ENCODE measurements at places on chromosomes 4 and X.

GRCh38 chrX:129769467-129770154 is 10.1 kb upstream of the SASH3 start:
- DNase-seq: peak; percentile 70

DNA sequence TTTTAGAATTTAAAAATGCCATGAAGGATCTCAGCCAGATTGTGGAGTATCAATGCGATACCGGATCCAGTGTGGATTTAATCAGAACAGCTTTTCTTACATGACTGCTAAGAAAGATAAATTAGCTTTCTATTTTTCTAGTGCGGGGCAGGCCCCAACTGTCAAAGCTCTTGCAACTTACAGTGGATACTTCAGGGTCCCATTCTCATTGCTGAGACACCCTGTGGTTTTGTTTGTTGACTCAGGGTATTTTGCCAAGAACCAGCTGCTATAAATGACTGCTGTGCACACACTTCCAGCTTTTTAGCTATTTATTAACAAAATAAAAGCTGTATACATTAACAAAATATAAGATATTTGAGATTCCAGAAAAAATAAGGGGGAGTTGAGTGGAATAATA is 166.4 kb downstream of the DCLK2 start:
- no peak for DNase-seq

- no peak for DNase-seq
Measured at GRCh38 chr4:156838761-156839160, 132.8 kb downstream of the PDGFC start.

DNA sequence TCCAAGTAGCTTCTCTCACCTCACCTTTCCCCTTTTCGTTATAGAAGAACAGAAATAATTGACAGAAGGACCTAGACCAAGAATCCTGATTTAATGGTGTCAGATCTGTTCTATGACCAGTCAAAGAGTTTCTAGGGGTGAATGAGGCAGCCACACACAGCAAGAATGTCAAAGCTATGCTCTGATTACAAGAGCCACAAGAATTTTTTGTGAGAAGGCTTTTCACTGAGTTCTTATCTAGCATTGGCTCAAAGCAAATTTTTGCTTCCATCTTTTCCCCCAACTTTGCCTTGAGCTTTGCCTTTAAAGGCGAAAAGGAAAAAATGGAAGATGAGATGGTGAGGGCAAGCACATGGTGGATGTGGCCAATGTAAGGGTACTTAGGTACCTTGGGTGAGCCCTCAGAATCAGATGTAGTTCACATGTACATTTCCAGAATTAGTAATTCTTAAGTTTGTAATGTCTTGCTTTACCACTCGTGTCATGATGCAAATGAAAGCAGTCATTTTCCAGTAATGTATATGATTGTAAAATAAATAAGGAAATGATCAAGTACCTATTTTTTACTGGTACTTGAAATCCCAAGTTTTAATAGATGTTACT is 23.5 kb downstream of the FMR1 start:
- DNase-seq: no peak

DNA sequence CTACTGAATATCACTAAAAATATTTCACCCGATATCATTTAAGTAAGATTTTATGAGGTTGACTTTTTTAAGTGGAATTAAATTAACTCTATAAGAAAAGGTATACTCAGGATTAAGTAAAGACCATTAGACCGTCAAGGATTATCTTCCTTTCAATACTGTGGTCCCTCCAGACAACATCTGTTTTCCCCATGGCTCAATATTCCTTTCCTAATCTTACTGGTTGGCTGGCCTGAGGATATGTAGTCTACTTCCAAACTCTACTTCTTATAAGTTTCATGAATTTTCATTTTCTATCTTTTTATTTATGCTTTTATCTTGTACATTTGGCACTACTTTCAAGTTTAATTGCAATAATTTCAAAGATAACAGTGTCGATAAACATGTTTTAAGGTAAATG is 725.4 kb downstream of the PCDH7 start:
- DNase-seq: no peak

GRCh38 chr4:168833881-168834280 is 176.2 kb downstream of the CBR4 start:
- no peak for DNase-seq

DNA sequence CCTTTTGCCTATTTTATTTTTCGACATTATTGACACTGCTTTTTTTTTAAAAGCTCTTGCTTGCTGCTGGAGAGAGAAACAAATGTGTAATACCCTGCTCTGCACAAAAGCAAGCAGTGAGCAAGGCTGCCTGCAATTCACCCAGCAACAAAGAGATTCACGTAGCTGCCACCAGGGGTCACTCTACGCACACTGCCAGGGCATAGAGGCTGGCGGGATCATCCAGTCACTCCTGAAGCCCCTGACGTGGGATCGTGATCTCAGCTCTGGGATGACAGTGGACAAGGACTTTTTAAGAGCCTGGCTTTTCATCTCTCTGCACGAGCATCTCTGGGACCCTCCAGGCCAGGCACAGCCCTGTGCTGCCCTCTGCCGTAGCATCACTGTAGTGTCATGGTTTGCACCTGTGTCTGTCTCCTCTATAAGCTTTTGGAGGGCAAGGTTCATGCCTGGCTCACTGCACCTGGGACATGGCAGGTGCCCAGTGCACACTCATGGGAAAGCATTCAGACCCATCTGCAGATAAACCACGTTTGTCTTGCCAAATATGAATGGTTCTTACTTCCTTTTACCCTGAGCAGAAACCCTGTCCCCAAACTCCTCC is 19.8 kb downstream of the C4orf50 start:
- no peak for DNase-seq

- no peak for DNase-seq
Measured at GRCh38 chr4:85995361-85995760, 364.5 kb downstream of the MAPK10 start.

DNA sequence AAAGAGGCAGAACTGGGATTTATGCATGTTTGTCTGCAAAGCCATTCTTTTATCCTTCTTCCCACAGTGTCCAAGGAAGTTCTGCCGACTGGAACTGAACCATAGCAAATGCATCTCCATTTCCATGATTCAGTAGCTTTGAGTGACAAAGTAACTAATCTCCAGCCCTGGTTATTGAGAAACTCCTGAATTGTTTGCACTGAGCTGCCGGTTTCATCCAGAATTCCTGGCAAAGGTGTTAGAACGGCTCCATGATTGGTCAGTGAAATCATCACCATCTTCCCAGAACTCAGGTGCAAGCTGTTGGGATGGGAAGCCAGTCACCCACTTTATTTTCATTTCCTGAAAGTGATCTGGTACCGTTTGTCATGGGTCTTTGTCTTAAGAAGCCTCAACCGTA is 47.0 kb upstream of the SLC34A2 start:
- no peak for DNase-seq

GRCh38 chrX:132776486-132777210 is 181.8 kb downstream of the HS6ST2 start:
- no peak for DNase-seq

GRCh38 chrX:13029887-13030771 is 14.3 kb downstream of the FAM9C start:
- DNase-seq: no peak

DNA sequence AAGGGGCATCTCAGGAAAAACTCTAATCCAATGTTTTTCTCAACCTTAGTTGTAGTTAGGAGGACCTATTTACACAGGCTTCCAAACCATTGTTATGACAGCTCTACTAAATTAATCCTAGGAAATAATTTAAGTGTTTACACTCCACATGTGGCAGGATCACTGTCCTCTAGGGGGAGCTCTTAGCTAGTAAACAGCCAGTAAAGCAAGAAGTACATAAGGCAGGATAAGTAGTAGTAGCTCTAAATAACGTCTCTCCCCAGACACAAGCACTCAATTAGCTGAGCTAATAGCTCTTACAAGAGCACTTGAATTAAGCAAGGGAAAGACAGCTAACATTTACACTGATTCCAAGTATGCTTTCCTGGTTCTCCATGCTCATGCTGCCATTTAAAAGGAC is 37.3 kb downstream of the NUDT11 start:
- DNase-seq: peak; percentile 12

GRCh38 chrX:274904-275475 is 6.2 kb upstream of the PLCXD1 start:
- no peak for DNase-seq

- DNase-seq: no peak
Measured at GRCh38 chr4:148961526-148961925, 519.3 kb upstream of the NR3C2 start.
